ENCODE measurements at places on chromosomes 7 and 10. TPM values are rescaled to one million over a fixed set of nuclear protein-coding genes. Genes with fewer than 3 reads are reported as not detected.

DNA sequence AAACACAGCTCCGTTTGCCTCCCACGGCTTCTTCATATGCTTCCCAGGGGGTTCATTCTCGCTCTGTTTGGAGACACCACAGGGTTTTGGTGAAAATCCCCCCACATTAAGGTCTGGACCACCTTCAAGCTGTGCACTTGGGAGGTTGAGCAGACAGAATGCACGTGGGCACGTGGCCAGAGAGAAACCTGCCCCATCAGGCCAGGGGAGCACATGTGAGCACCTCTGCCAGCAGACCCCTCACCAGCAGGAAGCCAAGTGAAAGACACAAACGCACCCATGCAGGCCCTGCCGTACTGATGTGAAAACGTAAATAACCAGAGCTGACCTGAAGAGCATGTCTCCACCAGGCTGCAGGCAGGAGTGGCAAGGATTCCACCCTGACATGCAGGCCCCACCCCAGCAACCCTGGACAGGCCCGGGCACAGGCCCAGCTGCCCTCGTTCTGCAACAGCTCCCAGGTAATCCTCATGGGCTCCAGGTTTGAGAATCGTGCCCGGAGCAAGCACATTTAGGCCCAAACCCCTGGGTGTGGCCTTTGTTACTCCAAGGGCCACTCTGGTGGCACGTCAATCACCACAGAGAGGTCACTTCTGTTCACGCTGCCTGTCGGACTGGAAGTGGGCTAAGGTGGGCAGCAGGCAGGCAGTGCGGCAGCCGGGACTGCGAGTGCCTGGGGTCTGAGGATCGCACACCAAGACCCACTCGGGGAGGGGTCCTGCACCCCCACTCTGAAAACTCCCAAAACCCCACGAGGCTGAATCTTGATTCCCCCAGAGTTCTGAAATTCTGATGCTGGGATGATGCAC lies 184.4 kb downstream of the PTPRN2 start:
- DNase-seq = no peak

DNA sequence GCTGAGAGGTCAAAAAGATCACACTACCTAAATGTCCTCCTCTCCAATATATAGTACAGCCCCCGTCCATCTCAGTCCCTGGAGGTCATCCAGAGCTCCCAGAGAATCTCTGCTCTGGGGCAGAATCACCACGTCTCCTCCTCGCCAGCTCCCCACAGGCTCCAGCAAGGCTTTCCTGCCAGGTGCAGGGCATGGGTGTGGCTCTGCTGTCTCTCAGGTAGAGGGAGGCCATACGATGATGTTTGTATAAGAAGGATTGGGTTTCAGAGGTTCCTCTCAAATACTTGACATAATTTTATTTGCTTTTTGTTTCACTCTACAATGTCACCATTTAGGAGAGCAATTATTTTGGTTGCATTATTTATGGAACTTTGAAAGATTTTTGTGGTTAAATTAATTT lies 98.3 kb upstream of the PRSS58 start:
- no peak for DNase-seq

DNA sequence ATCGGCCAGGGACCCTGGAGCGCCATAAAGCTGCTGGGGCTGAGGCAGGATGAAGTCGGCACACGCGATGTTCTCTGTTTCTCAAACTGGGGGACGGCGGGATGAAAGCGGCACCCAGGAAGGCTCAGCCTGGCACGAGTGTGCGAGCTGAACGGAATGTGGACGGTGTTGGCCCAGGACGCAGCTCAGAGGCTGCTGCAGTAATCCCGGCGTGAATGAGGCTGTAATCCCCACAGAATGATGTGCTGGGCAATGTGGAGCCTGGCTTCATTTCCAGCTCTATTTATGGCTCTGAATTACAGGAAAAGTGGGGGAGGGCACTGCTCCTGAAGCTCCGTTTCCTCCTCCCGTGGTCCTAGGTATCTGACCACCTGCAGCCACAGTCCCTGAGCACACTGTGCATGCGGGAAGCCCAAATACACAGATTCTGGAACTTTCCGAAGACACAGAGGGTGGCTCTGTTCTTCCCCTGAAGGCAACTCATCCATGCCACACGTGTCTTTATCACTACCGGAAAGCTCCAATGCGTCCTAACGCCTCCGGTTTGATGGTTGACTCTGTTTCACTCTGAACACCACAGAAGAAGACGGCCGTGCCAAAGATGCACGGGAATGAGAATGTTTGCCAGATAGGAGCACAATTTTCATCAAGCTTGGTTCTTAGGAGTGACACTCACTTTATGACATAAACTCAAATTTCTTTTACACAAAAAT lies 37.6 kb downstream of the KLF6 start:
- DNase-seq = no peak

GRCh38 chr10:112755446-112756234 lies 194.4 kb upstream of the TCF7L2 start:
- DNase-seq = no peak

GRCh38 chr10:36109399-36110023 lies 467.4 kb upstream of the FZD8 start:
- no peak for DNase-seq

- no peak for DNase-seq
Measured at GRCh38 chr7:157623556-157623955, 286.8 kb downstream of the DNAJB6 start.

The SEMA4G gene
- not detected for polyA plus RNA-seq

DNA sequence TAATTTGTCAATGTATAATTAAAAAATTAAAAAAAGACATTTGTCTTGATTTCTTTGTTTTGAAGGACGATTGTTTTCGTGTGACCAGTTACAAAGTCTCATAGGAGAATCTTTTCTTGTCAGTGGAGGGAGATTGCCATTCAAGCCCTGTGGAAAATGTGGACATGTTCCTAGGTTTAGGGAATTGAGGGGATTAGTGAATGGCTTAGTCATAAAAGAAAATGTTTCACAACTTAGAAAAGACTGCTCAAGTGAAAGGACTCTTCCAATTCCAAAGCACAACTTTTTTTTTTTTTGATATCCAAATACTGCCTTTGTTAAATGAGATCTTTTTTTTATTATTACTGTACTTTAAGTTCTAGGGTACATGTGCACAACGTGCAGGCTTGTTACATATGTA lies 140.7 kb upstream of the HABP2 start:
- DNase-seq = no peak

Measured in immature natural killer cell (primary cell).